Fibroblast of gingiva (primary cell): ENCODE measurements at places on chromosomes 4 and X.
A peak's percentile ranks its signal among the peaks of the same experiment; 100 is the strongest.

DNA sequence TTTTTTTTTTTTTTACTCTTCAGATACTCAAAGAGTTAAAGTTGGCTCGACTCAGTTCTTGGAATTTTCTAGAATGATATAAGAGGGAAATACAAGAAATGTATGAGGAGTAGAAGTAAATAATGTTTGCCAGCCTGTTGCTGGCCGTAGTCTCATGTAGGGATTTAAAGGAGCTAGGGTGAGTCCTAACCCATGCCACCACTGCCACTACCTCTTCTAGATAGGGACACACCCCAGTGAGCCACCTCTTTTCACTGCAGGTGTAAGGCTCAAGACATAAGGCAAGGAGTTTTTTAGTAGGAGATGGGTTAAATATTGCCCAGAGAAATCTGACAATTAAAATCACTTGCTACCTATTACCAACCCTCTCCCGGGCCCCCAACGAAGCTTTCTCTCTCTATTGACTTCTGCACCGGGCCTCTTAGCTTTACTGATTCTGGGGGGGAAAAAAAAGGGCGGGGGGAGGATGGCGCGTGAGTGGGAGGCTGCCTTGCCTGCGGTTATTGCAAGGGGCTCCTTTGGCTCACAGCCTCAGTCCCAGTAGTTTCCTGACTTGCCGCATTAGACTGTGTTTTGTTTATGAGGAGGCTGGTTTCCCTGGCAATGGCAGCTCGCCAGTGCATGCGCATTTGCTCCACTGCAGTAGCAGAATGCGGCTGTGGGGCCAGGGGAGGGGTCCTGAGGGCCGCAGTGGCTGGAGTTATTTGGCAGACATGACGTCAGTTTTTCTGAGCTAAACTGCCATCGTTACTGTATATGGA is 3.0 kb downstream of the LINC00632 start:
- peak; percentile 34 for DNase-seq

GRCh38 chr4:124433500-124433899 is 279.0 kb downstream of the ANKRD50 start:
- DNase-seq = no peak

GRCh38 chrX:133981924-133982323 is 3.5 kb downstream of the GPC3 start:
- DNase-seq = peak; percentile 41

GRCh38 chrX:149470955-149471354 is 34.2 kb downstream of the IDS start:
- DNase-seq = peak; percentile 47

- DNase-seq = no peak
Measured at GRCh38 chr4:11881947-11882346, 453.3 kb upstream of the HS3ST1 start.

- no peak for DNase-seq
Measured at GRCh38 chr4:85792376-85793232, 317.7 kb downstream of the ARHGAP24 start.

DNA sequence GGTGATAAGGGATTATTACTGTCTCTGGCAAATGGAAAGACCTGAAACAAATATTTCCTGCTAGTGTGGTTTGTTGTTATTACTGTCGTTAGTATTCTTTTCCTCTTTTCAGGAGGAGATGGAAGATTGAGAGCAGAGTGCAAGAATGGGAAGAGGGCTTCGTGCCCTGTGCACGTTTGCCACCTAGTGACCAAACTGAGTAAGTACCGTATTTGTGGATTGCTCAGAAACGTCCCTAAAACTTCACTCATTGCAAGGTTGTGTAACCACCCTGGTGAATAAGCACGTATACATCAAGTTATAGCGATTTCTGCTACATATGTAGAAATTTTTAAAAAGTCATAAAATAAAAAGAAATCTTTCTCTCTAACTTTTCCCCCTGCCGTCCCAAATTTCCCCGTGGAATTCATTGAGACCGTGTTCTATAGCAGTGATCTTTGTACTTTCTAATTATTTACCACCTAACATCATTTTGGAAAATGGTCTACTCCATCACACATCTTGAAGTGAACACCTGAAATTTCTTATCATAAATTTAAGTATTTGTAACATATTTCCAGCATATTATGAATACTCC is 24.3 kb downstream of the LINC00632 start:
- DNase-seq = peak; percentile 33

DNA sequence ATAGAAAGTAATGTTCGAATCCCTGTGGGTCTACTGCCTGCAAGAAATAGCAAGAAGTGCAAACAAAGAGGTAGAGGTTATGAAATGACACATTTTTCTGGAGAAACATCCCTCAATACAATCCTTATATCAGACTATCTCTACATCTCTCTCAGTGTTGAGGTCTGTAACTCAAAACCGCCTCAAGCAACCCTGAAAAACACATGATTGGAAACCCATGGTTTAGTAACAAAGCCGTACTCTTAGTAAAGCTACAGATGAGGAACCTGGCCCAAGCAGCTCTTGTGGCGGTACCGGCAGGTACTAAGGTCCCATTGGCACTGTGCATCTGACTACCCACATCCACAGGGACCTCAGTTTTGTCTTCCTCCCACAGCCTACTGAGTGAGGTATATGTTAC is 53.9 kb downstream of the IRF2 start:
- DNase-seq = no peak

DNA sequence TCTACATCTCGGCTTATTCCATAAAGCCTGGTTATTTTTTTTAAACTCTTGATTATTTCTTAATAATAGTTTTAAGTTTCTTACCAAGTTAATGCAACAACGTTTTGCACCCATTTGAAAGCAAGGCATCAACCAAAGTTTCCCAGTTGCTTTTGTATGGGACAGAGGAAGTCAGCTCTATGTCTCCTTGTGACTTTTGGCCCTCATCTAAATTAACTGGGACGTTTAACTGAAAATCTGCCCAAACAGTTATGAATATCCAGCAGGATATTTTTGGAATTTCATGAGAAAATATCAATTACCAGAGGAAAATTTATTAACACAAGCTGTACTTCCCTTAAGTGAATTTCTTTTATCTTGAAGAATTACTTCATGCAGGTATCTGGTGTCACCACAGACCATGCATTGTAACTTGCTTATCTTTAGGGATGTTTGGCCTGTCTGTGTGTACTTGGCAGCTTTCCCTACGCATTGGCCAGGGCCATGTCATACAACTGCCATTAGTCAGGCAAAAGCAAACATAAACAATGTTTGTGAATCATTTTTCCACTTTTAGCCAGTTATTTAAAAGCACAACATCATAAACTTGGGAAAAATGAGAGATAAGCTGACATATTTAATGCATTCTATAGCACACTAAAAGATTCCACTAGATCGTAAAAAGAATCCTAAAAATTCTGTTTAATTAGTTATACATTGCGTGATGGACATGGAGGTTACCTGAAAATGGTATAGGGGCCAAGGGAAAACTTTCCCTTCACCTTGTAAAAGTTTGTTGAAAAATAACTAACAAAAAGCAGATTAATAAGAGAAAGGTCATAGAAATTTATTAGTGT is 101.4 kb upstream of the PDE5A start:
- DNase-seq = peak; percentile 85

DNA sequence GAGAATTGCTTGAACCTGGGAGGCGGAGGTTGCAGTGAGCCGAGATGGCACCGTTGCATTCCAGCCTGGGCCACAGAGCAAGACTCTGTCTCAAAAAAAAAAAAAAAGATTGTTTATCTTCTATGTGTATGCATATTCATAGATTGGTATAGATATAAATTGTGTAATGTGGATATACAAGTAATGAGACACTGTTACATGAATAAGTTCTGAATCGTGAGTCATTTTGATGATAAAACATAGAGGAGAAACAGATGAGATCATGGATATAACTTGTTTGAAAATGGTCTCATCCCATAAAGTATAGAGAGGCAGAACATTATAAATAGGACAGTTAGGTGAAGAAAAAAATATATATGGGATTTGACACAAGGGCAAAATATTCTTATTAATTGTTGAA is 628.0 kb downstream of the IL1RAPL1 start:
- no peak for DNase-seq

DNA sequence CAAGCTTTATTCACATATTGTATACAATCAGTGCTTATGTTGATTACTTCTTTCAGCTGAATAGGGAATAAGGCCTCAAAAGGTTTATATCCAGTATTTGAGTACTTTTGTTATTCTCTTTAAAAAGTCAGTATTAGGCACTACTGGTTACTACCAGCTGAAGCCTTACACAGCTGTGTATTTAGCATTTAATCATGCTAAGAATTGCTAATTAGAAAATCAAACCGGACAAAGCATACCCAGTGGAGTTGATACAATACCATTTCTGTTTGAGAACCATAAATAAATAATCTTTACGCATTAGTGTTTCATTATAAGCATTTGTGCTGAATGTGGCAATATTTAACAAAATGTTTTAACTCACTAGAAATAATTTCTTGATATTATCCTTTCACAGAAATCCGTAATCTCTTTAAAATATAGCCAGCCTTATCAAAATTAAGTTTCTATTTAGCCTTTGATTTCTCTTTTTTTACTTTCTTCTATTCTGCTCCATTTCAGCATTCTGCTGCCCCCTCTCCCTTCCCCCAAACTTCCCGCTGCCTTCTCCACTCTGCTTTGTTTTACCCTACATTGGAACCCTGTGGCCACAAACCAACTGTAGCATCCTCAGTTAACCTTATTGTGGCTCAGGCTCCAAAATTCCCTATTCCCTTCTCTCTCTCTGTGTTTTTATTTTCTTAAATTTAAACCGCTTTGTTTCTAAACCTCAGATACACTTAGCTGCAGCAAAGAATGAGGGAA is 37.8 kb downstream of the UGT8 start:
- DNase-seq = no peak

GRCh38 chrX:21972721-21973120 is 32.2 kb downstream of the SMS start:
- peak; percentile 23 for DNase-seq

DNA sequence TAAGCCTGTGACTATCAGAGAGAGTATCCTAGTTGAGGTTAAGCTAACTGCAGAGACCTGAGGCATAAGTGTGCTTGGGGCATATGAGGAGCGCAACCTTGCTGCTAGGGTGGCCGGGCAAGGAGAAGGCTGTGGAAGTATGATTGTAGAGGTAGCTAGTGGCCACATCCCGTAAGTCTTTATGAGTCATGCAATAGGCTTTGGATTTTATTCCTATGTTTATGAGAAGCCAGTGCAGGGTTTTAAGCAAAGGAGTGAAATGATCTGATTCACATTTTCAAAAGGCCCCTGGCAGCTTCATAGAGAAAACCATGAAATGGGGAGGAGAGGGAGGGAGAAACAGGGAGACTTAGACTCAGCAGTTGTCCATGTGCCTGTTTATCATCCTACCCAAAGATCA is 92.1 kb upstream of the WDFY3 start:
- no peak for DNase-seq

- no peak for DNase-seq
Measured at GRCh38 chr4:17489721-17490120, 22.2 kb downstream of the QDPR start.

GRCh38 chrX:97200454-97200853 is 316.7 kb downstream of the RPA4 start:
- DNase-seq = no peak

DNA sequence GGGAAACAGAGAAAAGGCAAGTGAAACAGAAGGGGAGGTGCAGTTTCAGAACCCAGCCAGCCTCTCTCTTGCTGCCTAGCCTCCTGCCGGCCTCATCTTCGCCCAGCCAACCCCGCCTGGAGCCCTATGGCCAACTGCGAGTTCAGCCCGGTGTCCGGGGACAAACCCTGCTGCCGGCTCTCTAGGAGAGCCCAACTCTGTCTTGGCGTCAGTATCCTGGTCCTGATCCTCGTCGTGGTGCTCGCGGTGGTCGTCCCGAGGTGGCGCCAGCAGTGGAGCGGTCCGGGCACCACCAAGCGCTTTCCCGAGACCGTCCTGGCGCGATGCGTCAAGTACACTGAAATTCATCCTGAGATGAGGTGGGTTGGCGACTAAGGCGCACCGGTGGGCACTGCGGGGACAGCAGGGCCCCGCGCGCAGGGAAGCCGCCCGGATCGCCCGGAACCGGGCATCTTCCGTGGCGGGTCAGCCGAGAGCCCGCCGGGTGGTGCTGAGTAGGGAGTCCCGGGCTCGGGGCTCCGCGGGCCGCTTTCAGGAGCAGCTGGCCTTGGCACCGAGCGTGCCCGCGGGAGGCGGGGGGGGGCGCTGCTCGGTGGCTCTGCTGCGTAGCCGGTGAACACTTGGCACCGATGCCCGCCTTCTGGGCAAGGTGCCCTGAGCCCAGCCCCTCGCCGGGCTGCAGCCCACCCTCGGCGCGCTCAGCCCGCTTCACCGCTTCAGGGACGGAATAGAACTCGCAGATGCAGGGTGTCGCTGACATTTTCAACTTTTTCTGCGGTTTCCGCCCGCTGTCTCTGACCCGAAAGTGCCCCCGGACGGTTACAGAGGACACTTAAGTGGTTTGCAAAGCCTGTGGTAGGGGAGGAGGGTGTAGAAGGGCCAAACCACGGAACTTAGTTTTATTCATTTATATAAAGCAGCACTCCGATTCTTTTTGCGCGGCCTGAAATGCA is at the start of gene CD38:
Gene CD38 (plus strand): TSS at position 40 of the 953 bp plus-strand sequence. CDS start 87 bp downstream, at position 127.
- no peak for DNase-seq

GRCh38 chr4:101279377-101279871 is 67.9 kb downstream of the PPP3CA start:
- DNase-seq = peak; percentile 98

GRCh38 chrX:20729416-20729815 is 462.7 kb upstream of the RPS6KA3 start:
- DNase-seq = peak; percentile 1

DNA sequence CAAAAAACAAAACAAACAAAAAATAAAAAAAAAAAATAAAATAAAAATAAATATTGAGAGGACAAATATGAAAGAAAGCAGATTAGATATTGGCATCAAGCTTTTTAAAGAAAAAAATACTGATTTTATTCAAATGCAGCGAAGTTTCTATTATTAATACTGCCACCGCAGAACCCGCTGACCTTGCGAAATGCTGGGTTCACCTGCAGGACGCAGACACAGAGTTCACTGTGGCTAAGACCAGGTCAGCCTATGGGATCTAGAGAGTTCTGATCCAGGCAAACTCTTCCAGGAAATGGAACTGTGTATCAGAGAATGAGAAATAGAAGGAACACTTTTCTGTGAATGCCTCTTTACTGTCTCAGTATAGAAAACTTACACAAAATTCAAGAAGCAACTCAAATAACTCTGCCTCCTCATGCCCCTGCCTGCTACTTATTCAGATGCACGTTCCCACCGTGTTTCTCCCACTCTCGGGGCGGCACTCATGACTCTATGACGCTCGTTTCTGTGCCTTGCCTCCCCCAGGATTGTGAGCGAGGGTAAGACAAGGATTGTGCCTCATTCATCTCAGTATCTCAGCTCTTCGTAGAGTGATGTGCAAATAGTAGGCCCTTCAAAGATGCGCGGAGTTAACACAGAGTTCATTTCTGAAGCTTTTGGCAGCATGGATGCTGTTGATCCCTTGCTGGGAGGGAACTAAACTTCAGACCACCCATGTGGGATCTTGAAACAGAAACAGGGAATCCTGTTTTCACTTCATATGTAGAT is 44.1 kb upstream of the TLR3 start:
- DNase-seq = no peak

- DNase-seq = no peak
Measured at GRCh38 chr4:83340692-83341343, 6.2 kb upstream of the HPSE start.

- no peak for DNase-seq
Measured at GRCh38 chrX:55715847-55716246, 1.7 kb upstream of the RRAGB start.

- peak; percentile 93 for DNase-seq
Measured at GRCh38 chrX:110341189-110342035, 17.2 kb upstream of the RTL9 start.
